Activated naive CD8-positive, alpha-beta T cell treated with anti-CD3 and anti-CD28 coated beads, Interleukin-2, amount 50 U/mL, for 24 hours (primary cell): ENCODE measurements at places on chromosomes 11 and 22.

DNA sequence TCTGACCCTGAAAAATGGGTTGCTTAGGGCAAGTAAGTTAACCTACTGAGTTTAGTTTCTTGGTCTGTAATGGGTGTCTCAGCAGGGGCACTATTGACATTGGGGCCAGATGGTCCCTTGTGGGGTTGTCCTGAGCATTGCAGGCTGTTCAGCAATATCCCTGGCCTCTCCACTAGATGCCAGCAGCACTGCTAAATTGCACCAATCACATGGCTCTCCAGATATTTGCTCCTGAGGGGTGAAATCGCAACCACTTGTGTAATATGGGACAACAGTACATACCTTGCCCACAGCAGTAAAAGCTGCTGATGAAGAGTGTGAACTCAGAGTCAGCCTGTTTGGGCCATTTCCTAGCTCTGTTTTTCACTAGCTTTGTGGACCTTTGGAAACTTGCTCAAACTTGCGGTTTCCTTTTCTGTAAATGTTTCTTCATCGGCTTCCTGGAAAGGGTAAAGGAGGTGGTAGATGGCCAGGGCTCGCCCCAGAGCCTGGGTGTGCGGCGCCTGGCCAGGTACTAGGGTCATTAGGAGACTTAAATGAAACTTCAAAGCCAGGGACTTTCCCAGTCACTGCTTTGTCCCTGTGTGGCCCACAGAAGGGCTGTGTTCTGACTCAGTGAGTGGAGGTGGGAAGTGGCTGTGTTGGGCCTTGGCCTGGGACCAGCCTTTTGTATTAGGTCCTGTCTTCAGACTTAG lies 13.0 kb downstream of the NCF4 start:
- peak; percentile 36 for DNase-seq

GRCh38 chr11:6608011-6608410 lies 4.0 kb downstream of the TAF10 start:
- DNase-seq: no peak

DNA sequence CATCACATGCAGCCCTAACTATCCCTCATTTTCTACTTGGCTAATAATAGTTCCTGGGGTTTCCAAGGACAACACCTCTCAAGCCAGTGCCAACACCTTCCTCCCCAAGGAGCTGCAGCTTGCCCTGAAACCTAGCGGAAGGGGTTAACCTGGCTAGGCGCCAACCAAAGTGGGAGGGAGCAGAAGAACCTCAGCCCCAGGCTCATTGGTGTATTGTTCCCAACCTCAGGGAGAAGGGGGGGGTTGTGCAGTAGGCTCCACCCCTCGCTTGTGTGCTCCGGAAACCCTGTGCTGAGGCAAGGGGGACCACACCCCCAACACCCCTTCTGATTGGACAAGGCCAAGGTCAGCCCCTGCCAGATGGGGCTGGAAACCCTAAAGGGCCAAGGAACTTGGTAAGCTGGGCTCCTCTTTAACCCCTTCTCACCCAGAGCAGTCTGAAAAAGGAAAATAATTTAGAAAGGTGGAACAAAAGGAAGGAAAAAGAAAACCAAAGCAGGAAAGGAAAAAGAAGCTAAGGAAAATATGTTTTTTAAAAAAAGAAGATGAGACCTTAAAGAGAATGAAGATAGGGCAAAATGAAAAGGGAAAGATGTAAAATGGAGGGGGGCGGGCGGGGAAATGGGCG lies 2.5 kb downstream of the MTA2 start:
- peak; percentile 95 for DNase-seq

- DNase-seq: no peak
Measured at GRCh38 chr11:120658071-120658423, 146.5 kb downstream of the GRIK4 start.

- no peak for DNase-seq
Measured at GRCh38 chr11:113059548-113059947, 98.3 kb downstream of the NCAM1 start.

- DNase-seq: no peak
Measured at GRCh38 chr11:7428196-7428595, 57.1 kb upstream of the OLFML1 start.

DNA sequence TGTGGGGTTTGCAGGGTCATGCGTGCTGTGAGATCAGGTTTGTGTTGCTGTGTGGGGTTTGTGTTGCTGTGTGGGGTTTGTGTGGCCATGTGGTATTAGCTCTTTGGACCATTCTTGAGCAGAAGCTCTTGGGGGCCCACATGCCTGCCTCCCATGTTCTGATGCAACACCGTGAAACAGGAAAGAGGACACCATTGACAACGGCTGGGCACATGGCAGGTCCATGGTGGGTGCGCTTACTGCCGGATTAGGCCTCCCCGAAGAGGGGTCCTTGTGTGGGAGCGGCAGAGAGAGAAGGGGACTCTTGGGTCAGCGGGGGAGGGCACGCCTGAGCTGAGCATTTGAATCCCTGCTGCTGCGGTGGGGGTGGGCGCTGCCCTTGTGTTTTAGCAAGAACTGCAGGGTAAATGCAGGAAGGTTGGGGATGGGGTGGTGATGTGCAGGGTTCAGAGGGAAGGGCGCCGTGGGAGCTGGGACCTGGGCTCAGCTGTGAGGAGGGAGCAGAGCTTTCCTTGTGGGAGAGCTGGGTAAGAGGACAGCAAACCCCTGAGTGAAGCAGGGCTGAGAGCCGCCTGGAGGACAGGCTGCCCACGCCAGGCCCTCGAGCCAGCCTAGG lies 361.5 kb downstream of the TBC1D22A start:
- no peak for DNase-seq

GRCh38 chr11:74941492-74941891 lies 7.4 kb downstream of the XRRA1 start:
- DNase-seq: no peak

DNA sequence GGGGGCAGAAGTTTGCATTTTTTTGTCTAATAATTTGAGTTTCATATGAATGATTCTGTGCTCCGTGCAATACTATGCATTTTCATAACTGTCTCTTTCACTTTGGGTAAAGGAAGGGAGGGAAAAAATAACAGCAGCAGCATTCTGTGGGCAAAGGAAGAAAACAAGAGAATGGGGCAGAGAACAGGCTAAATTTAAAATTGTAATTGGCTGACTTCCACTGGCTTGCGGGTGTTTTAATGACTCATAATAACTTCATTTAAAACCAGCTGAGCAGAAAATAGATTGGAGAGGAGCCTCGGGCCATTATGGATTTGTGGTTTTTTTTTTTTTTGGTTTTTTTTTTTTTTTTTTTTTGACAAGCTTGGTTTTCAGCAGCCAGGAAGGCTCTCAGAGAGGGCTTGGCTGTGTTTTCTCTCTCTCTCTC lies 107.4 kb downstream of the ZBTB16 start:
- no peak for DNase-seq

GRCh38 chr11:38818720-38819119 lies 2220.7 kb upstream of the RAG2 start:
- no peak for DNase-seq

DNA sequence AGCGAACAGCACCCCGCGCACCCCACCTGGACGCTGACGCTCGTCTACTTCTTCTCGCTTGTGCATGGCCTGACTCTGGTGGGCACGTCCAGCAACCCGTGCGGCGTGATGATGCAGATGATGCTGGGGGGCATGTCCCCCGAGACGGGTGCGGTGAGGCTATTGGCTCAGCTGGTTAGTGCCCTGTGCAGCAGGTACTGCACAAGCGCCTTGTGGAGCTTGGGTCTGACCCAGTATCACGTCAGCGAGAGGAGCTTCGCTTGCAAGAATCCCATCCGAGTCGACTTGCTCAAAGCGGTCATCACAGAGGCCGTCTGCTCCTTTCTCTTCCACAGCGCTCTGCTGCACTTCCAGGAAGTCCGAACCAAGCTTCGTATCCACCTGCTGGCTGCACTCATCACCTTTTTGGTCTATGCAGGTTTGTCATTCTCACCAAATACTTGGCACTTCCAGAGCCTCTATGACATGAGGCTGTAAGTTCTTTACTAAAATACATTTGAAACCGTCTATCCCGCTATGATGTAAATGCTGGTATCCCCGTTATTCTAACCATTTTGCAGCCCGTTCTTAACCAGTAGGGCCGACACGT lies 535 bp downstream of the AQP11 start:
- no peak for DNase-seq

DNA sequence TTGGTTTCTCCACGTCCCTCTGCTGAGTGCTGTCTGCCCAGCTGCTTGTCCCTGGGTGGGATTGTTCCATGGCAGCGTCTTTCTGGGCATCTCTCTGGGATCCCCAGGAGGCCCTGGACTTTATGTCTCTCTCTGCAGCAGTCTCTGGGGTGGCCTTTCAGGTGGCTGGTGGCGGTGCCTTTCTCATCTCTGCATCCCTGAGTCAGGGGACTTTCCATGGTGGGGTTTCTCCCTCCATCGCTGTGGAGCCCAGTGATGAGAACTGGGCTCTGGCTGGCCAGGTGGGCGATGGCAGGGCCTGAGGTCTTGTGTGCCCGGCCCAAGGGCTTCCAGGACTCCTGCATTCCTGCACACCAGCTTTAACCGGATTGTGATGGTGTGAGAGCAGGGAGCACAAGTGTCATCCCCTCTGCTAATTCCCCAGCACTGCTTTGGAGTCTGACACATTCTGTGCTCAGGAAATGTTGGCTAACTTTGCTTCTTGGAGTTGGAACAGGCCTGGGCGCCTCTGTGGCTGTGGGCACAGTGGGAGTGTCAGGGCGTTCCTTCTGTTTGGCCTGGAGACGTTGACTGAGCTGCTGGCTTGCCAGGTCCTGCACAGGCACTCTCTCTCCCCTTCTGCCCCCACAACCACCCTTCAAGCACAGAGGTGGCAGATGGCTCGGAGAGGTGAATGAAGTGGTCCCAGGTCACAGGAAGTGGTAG lies 27.9 kb downstream of the FAM83F start:
- DNase-seq: no peak

GRCh38 chr11:71272161-71272560 lies 19.8 kb upstream of the SHANK2 start:
- no peak for DNase-seq

DNA sequence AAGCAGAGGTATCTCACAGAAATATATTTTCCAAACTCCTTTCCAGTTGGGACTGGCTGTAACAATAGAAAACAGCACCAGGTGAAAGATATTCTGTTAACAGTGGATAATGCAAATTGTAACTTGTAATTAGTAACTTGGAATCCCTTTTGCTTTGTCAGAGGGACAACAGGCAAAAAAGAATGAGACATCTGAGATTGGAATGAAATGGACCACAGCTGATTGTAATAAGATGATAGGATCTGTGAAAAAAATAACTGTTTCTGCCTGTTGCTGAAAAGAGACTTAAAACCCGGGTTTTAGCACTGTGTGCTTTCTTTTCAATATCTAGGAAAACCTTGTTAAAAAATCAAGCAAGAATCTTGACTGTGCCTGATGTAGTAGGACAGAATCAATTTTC lies 655.7 kb downstream of the METTL15 start:
- no peak for DNase-seq

DNA sequence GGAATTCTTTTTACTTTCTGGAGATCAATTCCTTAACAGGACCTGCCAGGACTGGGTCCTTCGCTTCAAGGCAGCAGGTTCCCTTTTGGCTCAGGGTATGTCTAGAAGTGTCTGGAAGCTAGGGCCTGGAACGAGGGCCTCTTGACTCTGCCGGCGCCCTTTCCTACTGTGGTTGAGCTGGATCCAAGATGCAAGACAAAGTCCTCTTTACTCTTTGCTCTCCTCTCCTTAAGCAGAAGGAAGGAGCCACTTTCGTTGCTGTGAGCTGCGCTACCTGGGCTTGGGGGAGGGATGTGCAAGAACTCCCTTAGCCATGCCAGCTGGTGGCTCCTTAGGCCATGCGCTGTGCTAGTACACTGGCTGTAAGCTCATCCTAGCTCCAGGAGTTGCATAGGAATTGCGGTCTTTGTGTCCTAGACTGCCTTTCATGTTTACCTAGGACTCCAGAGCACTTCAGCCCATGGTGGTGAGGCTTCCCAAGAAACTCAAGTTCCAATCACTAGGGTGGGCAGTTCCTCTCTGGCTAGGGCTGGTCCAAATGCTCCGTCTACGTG lies 18.1 kb downstream of the GLB1L2 start:
- no peak for DNase-seq

DNA sequence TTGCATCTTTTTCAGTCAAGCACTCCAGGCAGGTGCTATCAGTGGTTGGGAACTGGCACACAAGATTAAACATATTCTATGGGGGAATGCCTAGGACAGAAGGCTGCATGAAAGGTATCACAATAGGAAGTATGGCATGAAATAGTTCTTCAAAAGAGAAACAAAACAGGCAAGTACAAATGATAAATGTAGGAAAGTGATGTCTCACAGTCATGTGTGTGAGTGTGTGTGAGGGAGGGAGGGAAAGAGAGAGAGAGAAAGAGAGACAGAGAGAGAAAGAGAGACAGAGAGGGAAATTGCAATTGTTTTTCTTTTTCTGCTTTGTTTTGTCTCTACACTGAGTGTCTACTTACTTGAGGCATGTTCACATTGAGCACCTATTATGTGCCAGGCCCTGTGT lies 456.3 kb downstream of the MIAT start:
- DNase-seq: no peak

DNA sequence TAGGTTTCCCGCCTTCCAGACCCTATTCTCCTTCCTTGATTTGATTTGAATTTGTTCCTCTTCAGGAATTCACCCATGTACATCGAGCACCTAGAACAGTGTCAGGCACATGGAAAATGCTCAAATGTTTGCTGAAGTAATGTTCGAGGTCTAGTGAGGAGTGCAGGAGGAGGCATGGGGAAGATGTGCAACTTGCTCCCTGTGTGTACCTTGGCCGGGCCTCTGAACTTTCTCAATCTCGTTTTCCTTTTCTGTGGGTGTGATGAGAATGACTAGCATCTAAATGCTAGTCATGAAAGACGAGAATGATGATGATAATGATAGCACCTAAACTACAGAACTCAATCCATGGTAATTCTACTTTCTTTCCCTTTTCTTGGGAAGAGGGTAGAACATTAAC lies 279.1 kb upstream of the PLET1 start:
- no peak for DNase-seq

DNA sequence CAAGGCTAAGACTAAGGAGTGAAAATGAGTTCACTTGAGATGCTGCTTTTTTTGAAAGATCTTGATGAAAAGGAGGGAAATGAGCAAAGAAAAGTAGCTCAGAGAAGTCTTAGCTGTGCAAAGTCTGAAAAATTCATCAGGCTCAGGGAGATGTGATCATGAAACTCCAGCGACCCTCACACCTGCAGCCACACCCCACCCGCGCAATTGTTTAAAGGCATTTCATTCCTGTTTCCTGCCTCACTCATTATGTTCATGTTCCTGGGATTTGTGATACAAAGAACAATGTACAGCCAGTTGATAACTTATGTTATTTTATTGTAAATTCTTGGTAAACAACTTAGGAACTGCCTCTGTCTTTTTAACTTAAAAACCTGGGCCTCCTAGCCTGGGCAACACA lies 8.7 kb upstream of the GSTP1 start:
- no peak for DNase-seq

GRCh38 chr11:90434858-90435257 lies 212.0 kb upstream of the CHORDC1 start:
- no peak for DNase-seq

DNA sequence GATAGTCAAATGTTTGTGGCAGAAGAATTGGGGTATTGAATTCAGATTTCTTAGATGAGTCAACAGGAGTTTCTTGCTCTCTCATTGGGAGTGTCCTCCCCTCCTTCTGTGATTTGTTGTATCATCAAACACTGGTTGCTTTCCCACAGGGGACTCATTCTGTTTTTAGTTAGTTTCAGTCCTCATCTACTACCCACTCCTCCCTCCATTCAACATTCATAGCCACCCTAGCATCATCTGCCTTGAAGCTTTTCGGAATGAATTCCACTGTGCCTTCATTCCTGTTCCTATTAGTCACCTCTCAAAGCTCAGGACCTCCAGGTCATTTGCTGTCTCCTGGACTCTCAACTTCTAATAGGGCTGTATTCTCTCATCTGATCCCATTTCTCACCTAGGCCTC lies 31.5 kb upstream of the RAB38 start:
- no peak for DNase-seq

- DNase-seq: no peak
Measured at GRCh38 chr11:67317888-67318555, 14.7 kb downstream of the SSH3 start.
